ENCODE measurements at places on chromosomes 5 and 9.

- DNase-seq, result no peak
Observed at GRCh38 chr5:173857234-173857633, 30.9 kb upstream of the CPEB4 start.

DNA sequence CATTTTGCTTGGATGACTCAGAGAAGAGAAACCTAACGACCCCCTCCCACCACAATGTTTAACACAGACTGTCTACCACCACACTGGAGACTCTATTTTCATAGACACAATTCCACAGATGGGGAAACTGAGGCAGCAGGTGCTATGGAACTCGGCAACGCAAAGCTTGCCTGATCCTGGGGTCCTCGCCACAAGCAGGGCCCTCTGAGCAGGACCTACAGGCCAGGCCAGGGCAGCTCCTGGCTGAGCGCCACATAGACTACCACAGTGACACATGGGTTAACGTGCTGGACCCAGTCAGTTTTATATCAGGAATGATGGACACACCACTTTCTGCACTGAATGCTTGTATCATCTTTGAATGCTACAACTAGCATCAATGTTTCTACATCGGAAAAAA is 11.8 kb downstream of the IPPK start:
- DNase-seq, result no peak

DNA sequence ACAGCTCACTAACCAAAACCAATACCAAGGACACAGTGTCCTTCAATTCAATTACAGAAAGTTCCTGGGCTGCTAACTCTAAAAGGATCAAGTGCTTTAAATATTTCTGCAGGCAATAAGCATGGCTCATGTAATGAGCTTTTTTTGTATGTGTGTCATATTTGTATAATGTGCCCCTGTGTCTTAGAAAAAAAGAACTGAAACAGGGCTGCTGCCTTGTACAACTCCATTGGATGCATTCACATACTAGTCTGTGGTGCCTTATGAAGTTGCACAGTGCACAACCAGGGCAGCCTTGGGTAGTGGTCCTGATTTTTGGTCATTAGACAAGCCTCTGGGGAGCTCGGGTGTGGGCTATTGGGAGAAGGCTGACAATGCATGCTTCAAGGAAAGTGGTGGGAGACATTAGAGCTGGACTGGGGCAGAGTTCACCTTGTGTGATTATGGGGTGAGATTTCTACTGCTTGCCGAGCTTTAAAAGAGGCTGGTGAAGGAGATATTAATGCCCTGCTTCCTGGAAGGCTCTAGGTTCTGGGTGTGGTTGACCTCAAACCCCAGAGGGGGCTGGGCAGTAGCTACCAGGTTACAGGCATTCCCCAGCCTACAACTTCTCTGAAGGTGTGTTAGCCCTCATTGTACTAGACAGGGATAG is 3.6 kb upstream of the CPEB4 start:
- DNase-seq, result no peak

DNA sequence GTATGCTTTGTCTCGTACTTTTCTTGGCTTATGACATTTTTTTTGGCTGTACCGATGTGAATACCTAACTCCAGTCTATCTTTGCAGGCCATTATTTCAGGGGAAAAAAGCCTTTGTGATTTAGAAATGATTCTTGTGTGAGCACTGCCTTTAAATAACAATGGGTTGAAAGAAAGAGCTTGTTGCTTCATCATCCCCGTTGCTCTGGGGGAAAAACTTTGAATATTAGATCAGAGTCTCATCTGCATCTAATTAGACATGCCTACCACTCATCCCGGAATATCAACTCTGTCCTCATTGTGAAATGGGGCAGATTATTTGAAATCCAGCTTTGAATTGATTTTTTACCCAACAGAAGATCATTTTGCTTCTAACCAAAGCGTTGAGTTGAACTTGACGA is 13.5 kb downstream of the CXCL14 start:
- no peak for DNase-seq

DNA sequence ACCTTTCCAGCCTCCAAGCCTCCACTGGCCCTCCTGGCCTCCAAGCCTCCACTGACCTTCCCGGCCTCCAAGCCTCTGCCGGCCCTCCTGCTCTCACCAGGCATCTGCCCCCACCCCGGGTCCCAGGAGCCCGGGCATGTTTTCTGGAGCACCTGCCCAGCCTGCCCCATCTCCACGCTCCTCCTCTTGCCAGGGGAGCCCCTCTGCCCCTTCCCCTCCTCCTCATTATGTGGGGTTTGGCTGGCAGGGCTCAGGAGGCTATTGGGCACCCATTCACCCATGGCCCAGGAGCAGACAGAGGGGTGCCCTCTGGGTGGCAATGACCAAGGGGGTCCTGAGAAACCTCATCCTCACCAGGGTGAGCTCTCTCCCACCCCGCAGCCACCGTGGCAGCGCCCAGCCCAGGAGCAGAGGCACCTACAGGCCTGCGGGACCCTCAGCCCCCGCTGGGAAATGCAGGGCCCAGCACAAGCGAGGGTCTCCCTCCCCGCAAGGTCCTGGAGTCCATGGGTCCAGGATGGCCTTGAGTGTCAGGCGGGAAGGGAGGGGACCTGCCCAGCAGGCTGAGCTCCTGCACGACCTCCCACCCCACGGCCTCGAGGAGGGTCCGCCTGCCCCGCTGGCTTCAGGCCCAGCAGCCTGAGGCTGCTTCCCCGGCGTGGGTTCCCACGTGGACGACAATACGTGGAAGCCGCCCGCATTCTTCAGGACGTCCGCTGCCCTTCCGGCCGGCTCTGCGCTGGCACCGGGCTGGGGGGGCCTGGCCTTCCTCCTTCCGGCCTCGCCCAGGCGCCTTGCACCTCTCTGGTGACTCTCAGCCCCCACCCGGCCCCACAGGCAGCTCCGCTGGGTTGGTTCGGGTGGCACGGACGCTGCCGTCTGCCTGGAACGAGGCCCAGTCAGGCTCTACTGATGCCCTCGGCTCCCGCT is 51.4 kb upstream of the NRARP start:
- peak; percentile 60 for DNase-seq

- no peak for DNase-seq
Observed at GRCh38 chr9:33843312-33843961, 26.5 kb downstream of the UBE2R2 start.

DNA sequence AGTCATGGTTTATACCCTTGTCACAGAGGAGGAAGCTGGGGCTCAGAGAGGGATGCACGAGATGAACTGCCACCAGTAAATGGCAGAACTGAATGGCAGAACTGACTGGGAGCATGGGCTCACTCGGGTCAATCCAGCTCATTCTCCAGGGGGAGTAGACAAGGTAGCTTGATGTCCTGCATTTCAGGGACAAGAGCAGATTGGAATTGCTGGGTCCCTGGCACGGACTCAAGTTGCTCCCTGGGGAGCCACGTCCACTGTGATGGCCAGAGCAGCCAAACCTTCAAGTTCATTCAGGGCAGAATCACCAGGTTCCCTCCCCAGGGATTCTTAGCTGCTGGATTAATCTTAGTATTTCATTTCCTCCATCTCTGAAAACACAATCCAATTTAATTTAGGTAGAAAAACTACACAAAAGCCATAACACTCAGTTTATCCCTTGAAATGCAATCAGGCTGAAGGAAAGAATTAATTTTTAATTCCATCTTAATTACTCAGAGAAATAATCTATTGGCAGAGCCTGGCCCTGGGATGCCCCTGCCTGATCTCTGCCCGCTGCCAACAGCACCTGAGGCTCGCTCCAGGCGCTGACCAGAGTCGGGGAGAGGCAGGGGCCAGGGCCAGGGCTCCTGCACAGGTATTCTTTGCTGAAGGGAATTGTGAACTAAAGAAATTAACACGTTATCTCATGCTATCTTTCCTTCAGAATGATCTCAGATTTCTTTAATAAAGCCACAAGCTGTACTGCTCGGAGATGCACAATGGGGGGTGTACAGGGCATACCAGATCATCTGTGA is 42.0 kb upstream of the UNC5A start:
- no peak for DNase-seq

- DNase-seq, result no peak
Observed at GRCh38 chr5:147920420-147921030, 14.2 kb upstream of the C5orf46 start.

GRCh38 chr9:129201866-129202265 is 23.8 kb upstream of the IER5L start:
- no peak for DNase-seq

GRCh38 chr5:91109634-91110033 is 273.5 kb downstream of the ARRDC3 start:
- no peak for DNase-seq

DNA sequence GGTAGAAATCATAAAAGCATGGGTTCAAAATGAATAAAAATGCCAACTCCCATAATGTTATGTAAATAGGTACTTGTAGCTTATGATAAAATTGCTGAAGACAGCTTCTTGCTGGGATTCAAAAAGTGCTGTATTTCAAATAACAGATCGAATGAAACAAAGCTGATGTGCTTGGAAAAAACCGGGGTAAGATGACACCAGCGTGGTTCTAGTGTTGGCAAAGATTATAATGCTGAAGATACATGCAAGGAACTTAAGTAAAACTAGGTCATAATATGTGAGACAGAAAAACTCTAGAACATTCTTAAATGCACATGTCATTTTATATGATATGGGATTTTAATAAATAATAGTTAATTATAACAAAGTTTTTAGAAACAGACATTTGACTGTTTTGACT is 44.4 kb upstream of the APC start:
- no peak for DNase-seq
